ENCODE measurements at places on chromosomes 16 and 17.
A peak's percentile ranks its signal among the peaks of the same experiment; 100 is the strongest.

DNA sequence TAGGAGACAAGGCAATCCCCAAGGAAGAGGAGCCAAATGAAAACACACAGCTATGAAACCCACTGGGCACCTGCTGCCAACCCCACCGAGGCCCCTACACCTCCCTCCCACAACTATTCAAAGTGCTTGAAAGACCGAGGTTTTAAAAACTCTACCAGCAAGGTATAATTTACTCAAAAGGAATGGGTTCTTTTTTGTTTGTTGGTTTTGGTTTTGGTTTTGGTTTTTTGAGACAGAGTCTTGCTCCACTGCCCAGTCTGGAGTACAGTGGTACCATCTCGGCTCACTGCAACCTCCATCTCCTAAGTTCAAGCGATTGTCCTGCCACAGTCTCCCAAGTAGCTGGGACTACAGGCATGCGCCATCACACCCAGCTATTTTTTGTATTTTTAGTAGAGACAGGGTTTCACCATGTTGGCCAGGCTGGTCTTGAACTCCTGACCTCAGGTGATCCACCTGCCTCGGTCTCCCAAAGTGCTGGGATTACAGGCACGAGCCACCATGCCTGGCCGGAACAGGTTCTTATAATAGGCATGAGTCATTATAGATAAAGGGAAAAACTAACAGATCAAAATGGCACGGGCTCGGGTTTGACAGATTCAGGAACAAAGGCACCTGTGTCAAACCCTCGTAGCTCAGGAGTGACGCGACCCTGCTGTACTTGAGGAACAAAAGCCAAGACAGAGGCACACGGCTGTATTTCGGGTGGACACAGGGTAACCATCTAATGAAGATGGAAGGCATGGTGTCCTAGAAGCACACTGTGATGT lies 40.7 kb downstream of the COTL1 start:
- DNase-seq = no peak

GRCh38 chr16:82655072-82655714 lies 28.4 kb downstream of the CDH13 start:
- peak; percentile 83 for DNase-seq

- DNase-seq = no peak
These were observed 61.7 kb upstream of the LGALS9 start for GRCh38 chr17:27569257-27569722.

DNA sequence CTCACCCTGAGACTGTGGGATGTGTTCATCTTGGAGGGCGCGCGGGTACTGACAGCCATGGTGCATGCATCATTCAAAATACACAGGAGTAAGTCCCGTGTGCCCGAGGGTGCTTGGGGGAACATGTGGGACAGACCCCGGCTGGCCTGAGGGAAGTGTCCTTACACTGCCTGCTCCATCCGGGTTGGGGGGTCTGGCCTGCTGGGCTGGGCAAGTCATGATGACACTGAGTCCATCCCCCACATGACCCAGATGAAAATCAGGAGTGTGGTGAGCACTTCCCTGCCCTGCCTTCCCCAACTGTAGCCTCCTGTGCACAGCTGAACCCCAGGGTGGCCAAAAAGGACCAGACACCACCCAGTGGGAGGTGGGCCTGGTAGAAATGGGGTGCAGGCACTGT lies 10.8 kb downstream of the TBC1D26 start:
- no peak for DNase-seq

DNA sequence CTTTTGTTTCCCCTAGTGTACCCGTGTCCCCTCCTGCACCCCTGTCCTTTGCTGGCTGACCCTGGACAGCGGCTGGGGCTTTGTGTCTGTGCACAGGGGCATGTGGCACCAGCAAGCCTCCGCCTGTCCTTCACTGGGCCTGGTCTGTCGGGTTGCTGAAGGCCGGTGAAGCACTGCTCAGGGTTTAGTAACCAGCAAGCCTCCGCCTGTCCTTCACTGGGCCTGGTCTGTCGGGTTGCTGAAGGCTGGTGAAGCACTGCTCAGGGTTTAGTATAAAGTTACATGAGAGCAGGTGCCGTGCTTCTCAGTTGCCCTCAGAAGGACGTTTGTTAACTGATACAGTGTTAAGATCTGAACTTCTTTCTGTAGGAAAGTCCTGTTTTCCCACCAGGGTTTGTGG lies 33.8 kb downstream of the DEF8 start:
- no peak for DNase-seq

DNA sequence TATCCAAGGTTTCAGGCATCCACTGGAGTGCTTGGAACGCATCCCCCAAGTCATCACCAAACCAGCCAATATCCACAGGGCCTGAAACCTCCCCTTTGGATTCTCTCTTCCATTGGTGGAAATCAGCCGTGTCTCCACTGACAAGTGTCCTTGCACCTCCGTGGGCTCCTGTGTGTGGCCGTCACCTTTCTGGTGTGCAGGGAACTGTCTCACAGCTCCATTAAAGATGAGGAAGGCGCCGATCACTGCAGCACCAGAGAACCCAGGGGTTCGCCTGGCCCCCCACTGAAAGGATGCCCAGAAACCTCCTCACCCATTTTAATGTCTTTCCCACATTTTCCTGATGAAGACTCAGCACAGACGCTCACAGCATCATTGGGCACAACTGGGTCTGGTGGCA lies 17.8 kb upstream of the METRNL start:
- no peak for DNase-seq

- DNase-seq = no peak
These were observed 76.4 kb downstream of the KCNJ12 start for GRCh38 chr17:21452377-21453143.

GRCh38 chr17:57256708-57257112 lies 387 bp downstream of the MSI2 start:
- DNase-seq = peak; percentile 42

- no peak for DNase-seq
These were observed 16.2 kb downstream of the CHRNB1 start for GRCh38 chr17:7460850-7461660.

GRCh38 chr16:71491054-71491453 lies 1.9 kb upstream of the ZNF19 start:
- DNase-seq = no peak

- no peak for DNase-seq
These were observed 11.3 kb downstream of the MCRIP1 start for GRCh38 chr17:81821603-81822311.

- DNase-seq = no peak
These were observed 64.5 kb upstream of the RBFOX1 start for GRCh38 chr16:7268182-7268581.

DNA sequence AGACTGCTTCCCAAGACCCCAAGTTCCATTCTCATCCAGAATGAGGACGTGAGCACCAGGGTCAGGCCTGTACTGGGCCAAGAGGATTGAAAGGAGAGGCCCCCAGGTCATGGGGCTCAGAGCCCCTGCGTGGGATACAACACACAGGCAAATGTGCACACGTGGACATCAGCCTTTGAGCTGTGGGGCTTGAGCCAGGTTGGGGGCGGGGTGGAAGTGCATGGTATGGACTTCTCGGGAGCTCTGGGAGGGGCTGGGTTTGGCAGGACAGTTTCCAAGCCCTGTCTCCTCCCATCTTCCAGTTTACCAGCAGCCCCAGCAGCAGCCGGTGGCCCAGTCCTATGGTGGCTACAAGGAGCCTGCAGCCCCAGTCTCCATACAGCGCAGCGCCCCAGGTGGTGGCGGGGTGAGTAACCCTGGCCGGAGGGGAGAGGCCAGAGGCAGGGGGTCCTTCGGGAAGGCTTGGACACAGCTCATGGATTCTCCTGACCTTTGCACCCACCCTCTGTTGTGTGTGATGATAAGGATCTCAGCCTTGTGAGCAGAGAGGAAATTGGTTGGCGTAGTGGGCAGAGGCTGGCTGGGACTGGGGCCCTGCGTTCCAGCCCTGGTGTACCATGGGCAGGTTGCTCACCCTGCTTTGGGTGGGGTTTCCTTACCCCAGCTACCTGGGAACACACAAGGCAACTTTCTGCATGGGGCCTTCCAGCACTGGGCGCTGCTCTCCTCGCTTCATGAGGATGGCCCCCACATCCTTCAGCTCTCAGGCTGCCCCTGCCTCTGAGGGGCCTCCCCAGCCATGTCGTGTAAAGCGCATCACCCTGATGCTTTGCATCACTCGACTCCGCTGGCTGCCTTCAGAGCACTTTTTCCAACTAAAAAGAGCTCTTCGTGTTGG lies 10.4 kb upstream of the LASP1NB start:
- DNase-seq = no peak

- no peak for DNase-seq
These were observed 4.2 kb downstream of the SMPD3 start for GRCh38 chr16:68444056-68444657.

DNA sequence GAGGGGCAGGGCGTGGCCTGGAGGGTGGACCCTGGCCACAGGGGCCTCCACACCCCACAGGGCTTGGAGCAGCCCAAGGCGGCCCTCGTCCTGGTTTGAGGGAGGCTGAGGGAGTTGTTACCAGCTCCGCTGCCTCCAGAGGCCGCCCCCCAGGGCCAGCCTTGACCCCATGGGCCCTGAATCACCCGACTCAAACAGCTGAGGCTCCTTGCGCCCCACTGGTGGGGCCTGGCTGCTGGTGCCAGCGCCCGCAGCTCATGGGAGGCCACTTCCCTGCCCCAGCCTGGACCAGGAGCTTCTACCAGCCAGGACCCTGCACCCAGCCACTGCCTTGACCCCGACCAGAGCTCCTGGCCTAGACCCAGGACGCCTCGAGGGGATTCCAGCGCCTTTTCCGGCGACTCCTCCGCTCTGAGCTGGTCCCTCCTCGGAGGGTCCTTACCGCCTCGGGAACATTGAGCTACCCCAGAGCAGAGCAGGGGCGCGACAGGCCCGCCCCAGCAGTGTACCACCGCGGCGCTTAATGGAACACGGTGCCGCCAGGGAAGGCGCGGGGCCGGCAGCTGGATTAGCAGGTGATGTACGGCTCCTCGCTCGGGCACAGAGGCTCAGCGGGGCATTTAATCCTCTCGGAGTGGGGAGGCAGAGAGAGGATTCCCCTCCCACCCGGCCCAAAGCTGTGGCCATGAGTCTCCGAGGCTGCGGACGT lies 37.2 kb downstream of the GSE1 start:
- DNase-seq = no peak

- no peak for DNase-seq
These were observed 28.4 kb downstream of the CLUAP1 start for GRCh38 chr16:3529175-3529574.

Data from T-helper 22 cell (primary cell).